ENCODE measurements at places on chromosomes 5 and 9.

GRCh38 chr9:27586304-27586703 lies 13.0 kb upstream of the C9orf72 start:
- no peak for DNase-seq

DNA sequence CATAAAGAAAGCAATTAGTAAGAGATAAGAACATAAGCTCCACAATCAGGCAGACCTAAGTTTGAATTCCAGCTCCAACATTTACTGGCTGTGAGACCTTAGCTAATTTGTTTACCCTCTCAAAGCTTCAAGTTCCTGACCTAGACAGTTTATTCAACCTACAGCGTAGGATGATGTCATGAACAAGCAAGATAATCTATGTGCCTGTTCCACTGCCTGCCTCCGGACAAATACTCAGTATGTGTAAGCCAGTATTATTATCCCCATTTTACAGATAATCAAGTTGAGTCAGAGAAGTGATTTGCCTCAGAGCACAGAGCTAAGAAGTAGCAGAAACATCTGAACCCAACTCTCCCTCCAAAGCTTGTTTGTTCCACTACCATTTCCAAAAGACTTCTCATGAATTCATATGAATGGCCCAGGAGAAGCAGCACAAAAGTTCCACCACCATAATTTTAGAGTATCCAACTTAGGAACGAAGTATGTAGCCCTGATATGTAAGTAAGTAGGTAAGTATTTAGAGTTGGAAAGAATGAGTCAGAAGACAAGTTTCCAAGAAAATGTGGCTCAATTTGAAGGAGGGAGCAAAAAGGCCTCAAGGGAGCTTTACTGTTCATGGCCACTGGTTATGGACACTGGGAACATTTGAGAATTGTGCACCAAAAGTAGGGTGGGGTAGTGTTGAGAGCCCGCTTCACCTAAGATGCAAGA lies 398.2 kb downstream of the NFIB start:
- DNase-seq, result no peak

DNA sequence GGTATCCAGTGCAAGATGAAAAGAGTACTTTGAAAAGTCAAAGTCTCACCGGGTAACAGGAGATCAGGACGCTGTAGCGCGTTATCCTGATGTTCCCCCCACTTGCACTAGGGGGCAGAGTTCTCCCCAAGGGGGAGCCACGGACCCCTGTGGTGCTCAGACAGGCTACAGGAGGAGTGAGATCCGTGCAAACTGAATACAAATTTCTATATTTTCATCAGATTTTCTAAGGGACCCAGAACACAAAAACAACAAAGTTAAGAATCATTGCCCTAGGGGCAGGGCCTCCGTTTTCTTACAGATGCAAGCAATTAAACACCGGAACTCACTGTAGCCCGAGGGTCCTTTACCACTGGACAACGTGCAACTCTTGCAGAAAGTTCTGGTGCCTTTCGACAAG lies 2.0 kb downstream of the MYO10 start:
- DNase-seq, result no peak

- DNase-seq, result no peak
Measured at GRCh38 chr9:110152704-110153374, 55.1 kb downstream of the C9orf152 start.

GRCh38 chr9:127873886-127874285 lies 3.6 kb downstream of the AK1 start:
- no peak for DNase-seq

- no peak for DNase-seq
Measured at GRCh38 chr5:41065691-41066335, 5.3 kb downstream of the MROH2B start.

DNA sequence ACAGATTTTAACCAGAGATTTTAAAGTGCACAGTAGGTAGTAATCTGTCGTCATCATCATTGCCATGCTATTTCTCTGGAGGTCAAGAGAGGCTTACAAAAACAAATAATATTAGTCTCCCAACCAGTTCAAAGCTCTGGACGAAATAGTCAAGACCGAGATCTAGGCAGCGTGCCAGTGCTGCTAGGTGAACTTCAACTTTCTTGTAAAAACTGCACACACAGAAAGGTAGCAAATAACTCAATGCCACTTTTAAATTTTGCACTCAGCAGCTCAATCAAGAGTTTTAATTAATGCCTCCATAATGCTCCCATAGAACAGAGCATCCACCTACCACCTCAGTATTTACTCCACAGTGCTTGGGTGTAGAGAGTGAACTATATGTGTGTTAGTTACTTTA lies 656.8 kb downstream of the IRX1 start:
- DNase-seq, result no peak

Data from activated naive CD4-positive, alpha-beta T cell (primary cell).